ENCODE measurements at places on chromosomes 16 and 17.

- no peak for DNase-seq
Measured at GRCh38 chr16:79390481-79391051, 210.0 kb downstream of the MAF start.

- peak; percentile 84 for DNase-seq
Measured at GRCh38 chr16:67399218-67399733, 6.0 kb upstream of the TPPP3 start.

- DNase-seq, result peak; percentile 91
Measured at GRCh38 chr17:63445954-63446752, at the start of gene CYB561. Gene CYB561 (minus strand): TSS chr17:63446306. CDS start chr17:63437547, 8,759 bp downstream.

DNA sequence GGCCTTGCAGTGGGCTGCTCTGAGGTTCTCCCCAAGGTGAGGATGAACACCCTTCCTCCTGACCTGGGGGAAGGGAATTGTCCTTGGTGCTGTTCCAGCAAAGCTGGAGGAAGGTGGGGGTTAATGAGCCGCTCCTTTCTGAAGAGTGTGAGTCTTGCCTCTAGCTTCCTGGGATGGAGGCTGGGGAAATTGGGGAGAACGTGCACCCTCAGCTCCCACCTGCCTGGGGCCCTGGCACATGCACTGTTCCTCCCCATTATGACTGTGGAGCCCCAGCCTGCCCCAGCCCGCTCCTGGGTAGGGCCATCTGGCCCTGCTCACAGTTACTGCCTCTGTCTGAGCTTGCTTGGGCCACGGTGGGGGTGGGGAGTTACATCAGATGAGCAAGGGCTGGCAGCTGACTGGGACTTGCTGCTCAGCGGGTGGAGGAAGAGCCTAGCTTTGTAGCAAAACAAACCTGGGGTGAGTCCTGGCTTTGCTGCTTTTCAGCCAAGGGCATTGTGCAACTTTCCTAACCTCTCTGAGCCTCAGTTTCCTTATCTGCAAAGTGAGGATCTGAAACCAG, 11.1 kb downstream of the TNS4 start:
- DNase-seq, result peak; percentile 86

DNA sequence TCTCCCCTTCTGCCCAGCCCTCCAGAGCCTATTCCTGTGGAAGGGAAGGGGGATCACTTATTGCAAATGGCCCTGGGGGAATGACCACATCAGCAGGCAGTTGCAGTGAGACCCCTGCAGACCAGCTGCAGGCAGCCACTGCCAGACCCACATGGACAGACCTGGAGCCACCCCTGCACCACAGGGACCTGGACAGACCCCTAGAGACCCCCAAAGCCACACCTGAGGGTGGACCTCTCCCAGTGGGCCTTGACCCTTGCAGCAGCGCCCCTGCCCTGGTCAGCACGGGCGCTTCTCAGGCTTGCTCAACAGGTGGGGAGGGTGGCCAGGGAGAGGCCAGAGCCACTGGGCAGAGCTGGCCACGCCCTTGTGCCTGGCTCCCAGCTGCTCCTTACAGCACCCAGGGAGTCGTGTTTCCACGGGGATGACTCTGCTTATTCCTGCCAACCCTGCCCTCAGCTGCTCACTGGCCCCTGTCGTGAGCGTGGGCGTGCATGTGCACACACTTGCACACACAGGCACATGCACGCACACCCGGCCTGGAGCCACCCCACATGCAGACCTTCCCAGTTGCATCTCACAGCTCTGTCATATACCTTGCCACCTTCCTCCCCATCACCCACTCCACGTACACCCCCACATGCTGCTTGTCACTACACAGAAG, 1.3 kb upstream of the SCN4A start:
- DNase-seq, result no peak

DNA sequence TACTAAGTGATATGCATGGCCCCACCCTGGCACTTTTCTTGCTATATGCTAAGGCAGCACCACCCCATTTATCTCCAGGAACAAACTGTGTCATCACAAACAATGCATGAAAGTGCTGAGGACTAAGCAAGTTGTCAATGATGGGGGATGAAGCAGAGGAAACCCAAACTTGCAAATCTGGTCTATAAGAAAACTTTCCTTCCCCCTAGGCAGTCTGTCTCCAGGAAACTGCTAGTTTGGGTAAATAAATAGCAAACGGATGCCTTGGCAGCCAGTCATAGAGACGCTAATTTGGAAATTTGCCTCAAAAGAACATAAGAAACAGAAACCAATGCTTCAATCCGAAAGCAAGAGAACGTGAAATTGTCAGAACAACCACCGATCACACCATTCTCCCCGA, 5.6 kb upstream of the HSBP1 start:
- DNase-seq, result no peak

- no peak for DNase-seq
Measured at GRCh38 chr17:38558728-38559050, 47.1 kb downstream of the SRCIN1 start.

DNA sequence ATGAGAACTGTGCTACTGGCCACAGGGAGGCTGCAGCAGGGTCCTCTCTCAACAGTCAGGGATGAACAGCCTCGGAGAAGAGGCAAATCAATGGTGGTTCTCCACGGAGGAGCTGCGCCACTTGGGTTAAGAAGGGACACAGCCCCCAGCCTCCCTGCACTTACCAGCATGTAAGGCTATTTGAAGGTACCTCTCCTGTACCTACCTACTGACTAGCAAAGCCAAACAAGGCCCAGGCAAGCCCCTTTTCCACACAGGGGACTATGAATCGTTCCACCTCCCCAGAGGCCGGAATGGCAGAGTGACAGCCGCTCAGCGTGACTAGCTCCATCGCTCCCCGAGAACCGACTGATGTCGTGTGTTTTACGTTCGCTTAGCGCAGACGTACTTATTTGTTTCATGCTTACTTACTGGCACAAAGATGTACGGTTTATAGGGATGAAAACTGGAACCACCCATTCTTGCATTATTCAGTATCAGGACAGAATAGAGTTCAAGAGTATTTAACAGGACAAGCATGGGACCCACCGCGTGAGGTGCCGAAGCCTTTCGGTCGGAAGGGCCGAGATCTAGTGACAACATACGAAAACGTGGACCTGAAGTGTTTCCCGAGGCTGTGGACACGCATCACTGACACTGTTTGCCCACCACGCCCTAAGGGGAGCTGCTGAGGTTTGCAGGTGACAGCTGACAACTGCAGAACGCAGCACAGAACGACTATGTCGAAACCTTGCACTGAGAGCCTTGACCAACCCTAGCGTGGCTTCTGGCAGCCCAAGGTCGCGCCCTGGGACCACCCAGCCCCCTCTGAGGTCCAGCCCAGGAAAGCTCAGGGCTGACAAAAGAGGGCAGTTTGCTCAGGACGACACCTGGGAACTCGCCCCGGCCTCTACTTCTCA, 1.0 kb downstream of the TEPSIN start:
- no peak for DNase-seq

- no peak for DNase-seq
Measured at GRCh38 chr17:66313995-66314659, 11.7 kb downstream of the PRKCA start.

DNA sequence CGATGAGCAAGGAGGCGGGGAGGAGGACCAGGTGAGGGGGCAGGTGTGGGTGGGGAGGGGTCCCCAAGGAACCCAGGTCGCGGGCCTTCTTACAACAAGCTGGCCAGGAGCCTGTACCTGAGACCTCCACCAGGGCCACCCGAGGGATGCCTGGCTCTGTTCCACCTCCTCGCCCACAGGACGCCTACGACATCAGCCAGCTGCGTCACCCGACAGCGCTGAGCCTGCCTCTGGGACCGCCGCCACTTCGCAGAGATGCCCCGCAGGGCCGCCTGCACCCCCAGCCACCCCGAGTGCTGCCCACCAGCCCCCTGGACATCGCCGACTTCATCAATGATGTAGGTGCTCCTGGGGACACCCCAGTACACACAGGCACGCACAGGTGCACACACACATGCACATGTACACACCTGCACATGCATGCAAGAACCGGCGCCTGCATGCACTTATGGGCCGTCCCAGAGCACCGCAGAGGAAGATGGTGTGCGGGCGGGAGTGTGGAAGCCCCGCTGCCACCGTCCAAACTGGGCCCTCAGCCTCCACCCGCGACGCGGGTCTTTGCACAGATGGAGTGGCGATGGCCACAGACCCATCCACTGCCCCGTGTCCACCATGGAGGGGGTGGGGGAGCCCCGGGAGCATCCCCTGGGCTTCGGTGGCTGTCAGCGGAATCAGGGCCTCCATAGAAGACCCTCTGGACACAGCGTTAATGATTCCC, 6.6 kb downstream of the SLC22A31 start:
- no peak for DNase-seq

GRCh38 chr17:20203018-20203417, 193.9 kb downstream of the SPECC1 start:
- no peak for DNase-seq

DNA sequence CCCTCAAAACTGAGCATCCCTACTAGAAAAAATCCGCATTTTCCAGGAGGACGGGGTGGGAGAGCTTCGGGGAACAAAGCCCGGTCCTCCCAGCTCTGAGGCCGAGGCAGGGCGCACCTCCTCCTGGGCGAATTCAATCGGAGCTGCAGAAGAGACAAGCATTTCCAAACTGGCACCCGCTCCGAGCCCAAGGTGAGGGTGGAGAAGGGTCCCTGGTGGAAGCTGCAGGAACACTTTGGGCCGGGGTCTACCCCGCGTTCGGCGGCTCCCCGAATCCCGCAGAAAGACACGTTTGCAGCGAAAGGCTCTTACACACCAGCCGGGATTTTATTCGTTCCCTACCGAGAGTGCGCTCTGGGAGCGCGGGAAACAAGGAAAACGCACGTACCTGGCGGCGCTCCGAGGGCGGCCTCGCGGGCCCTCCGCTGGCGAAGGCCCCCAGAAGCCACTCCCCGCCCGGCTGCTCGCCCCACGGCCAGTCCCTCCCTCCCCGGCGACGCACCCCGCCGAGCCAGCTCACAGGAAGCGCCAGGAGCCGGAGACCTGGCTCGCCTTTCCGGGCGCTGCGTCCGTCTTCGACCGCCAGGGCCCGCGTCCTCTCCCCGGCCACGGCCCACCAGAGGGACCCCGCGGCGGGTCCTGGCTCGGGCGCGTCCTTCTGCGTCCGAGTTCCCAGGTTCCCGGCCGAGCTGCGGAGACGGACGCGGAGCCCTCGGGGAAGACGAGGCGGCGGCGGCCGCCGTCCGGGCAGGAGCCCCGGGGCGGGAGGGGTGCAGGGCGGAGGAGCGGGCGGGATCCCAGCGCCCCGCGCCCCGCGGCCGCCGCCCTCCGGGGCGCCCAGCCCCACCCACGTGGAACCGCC, 49.8 kb upstream of the BAHCC1 start:
- DNase-seq, result peak; percentile 87

DNA sequence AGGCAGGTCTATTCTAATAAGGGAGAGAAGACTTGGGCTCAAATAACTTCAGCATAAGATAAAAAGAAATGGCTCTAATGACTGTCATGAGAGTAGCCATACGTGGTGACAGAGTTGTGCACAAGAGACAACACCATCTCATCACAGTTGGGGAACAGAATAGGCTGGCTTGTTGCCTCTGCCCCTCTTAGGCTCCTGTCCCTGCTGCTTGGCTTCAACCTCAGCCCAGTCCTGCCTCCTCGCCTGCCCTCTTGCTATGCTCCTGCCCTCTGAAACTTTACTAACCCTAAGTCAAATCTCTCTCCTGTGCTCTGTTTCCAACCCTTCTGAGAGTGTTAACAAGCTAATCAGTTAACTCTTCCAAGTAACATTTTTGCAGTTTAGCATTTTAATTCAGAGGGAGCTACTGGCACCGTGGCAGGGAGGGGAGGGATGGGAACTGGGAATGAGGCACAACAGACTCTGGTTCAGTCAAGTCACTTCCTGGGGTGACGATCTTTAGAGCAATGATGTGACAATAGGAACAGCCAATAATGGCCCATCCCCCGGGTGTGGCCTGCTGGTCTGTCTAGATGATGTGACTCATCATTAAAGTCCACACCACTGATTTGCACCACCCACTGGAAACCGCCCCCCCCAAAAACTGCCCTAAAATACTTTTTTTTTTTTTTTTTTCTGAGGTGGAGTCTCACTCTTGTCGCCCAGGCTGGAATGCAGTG, 35.5 kb downstream of the DNAH17 start:
- no peak for DNase-seq

DNA sequence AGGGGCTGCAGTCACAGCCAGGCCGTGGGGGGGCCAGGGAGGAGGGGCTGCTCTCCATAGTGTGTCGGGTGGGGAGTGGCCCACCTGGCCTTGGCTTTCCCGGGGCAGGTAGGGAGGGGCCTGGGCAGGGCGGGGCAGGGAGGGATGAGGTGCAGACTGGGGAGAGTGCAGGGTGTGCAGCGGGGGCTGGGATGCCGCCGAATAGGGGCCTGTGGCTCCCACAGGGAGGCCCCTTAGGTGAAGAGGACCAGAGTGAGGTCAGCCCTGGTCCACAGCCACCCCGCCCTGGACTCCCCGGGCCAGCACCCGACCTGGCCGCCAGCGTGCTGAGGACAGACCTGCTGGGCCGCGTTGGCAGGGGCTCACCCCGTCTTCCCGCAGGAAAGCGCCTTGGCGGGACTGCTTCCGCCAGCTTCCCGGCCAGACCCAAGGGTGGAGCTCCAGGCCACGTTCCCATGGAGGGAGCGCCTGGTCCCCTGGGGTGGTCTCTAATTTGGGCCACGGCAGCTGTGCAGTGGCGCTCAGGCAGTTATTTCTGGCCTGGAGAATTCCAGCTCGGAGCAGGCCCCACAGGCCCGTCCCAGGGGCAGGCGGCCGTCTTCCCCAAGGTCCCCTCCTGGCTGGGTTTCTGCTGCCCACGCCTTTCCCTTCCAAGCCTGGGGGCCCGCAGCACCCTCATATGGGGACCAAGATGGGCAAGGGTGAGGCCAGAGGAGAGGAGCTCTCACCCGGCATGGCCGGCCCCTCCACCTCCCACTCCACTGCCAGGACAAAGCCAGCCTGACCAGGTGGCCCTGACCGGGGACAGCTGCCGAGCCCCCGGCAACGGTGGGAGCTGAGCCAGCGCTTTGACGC, 27.9 kb downstream of the CACNA1H start:
- no peak for DNase-seq

DNA sequence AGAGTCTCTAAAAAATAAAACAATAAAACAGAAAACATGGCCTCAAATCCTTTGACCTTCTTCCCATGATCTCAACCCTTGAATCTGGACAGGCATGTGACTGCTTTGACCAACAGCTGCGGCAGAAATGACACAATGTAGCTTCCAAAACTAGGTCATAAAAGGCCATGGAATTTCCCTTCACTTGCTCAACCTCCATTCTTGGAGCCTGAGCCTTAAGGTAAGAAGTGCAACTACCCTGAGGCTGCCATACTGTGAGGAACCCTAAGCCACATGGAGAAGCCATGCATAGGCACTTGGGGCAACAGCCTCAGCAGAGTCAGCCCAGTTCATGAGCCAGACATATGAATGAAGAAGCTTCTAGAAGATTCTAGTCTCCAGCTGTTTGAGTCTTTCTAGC, 75.7 kb upstream of the BRD7 start:
- no peak for DNase-seq

GRCh38 chr17:61658183-61658582, 67.2 kb upstream of the NACA2 start:
- DNase-seq, result no peak

DNA sequence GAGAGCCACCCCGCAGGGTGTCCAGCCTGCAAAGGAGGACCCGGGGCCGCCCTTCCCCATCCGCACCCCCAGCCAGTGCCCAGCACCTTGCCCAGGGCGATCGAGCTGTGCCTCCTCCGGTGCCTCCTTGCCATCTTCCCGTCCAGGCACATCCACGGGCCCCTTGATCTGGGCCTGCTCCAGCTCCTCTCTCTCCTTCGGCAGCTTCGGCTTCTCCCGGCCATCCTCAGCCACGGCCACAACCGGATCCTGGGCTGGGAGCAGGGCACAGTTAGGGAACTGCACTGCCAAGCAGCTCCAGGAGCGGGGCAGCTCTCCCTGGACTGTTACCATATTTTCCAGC, 13.8 kb downstream of the NDUFAF8 start:
- no peak for DNase-seq

- no peak for DNase-seq
Measured at GRCh38 chr16:31700530-31701388, 172.8 kb upstream of the ZNF267 start.

GRCh38 chr17:36496018-36496789, 9.7 kb downstream of the ZNHIT3 start:
- peak; percentile 22 for DNase-seq
